ENCODE measurements at places on chromosomes 6 and 20. TPM values are rescaled to one million over a fixed set of nuclear protein-coding genes. Genes with fewer than 3 reads are reported as not detected.

CAGE1 gene
- total RNA-seq: not detected

MRPS10 gene
- total RNA-seq: 64.3 TPM

PKIB gene
- total RNA-seq: 0.30 TPM

BNIP5 gene
- not detected for total RNA-seq

LHFPL5 gene
- total RNA-seq: not detected

OOEP gene
- total RNA-seq: not detected

CLDN20 gene
- not detected for total RNA-seq

TRDN gene
- total RNA-seq: 453 TPM
